ENCODE measurements at places on chromosomes 1 and 21.

- no peak for DNase-seq
Measured at GRCh38 chr1:157915859-157916258, 74.3 kb upstream of the CD5L start.

DNA sequence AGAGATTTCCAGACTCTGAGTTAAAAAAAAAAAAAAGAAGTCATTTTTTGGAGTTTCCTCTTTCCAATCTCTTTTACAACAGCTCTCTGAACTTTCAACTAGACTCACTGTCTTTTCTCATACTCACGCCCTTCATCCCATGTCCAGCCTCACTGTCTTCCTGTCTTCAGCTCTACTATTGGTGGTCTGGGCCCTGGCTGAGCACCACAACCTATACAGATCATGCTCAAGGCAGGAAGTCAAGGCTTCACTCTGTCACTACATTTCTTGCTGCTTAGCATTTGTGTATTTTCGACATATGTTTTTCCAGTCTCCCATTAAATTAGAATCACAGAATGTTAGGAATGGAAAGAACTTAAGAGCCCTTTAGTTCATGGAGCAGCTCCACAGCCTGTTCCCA lies 106.4 kb upstream of the PPP2R5A start:
- DNase-seq: no peak

DNA sequence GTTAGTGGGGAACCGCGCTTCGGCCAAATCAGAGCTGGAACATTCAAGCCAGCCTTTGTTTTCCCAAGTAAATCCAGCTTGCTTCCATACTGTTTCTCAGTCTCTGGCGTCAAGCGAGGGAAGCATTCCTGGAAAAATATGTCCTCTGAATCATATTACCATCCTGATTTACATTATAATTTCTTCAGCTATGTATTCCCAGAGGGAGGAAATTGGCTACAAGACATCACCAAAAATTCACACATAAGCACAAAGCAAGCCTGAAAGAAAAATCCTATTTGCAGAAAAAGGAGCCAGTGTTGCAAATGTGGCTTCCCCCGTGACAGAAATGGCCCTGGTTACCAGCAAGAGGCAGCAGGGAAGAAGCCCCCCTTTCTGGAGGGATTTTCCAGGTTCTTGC lies 233.3 kb downstream of the KCNJ6 start:
- no peak for DNase-seq

- no peak for DNase-seq
Measured at GRCh38 chr1:192801451-192801850, 7.4 kb upstream of the RGS2 start.

DNA sequence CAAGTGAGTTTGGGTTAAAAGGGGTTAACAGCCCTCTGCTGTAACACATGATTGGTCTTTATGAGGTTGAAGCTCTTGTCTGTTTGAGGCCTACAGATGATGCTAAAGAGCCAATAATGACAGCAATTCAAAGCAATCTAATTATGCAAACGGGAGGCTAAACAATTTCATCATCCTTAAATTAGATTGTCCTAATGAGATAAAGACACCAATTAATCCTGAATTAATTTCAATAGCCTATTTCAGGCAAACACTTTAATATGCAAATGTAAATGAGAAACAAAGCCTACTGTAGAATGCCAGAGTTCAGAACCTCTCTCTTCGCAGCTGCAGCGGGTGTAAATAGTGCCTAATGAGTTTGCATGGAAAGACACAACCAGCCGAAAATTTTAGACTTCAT lies 504.7 kb upstream of the PBX1 start:
- DNase-seq: no peak

DNA sequence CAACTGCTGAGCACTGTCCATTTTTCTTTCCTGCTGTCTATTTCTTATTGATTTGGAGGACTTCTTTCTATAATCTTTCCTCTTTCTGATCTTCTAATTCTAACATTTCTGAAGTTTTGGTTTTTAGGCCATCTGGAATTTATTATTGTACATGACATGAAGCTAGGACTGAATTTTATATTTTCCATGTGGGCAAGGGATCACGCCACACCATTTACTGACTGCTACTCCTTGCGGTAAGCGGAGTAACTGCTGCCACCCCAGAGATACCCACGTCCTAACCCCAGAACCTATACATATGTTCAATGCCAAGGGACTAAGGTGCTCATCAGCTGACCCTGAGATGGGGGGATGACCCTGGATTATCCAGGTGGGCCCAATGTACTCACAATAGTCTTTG lies 70.6 kb downstream of the NPHP4 start:
- no peak for DNase-seq

DNA sequence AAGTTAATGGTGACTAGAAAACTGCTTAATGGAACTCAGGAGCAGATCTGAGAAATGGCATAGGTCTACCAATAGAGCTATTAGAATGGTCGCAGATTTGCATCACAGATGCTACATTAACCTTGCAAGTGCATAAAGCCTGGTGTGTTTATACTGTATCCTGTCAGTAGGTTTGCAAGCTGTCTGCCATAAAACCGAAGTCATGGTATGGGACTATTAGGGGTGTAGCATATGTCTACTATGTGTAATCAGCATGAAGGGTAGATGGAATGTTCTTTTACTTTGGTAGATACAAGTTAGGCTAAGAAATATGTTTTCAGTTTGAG lies 574.2 kb upstream of the ADGRL2 start:
- DNase-seq: no peak

GRCh38 chr1:112461200-112461871 lies 47.4 kb upstream of the WNT2B start:
- DNase-seq: no peak

- no peak for DNase-seq
Measured at GRCh38 chr1:209354840-209355165, 228.7 kb upstream of the CAMK1G start.

DNA sequence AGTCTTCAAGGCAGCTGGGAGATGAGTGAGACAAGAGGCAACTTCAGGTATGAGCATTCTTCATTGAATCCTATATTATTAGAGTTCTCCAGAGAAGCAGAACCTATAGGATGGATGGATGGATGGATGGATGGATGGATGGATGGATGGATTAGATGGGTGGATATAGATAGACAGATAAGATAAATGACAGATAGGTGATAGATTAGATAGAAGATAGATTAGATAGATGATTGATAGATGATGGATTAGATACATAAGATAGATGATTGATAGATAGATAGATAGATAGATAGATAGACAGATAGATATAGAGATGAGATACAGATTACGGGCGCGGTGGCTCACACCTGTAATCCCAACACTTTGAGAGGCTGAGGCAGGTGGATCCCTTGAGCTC lies 43.2 kb upstream of the SPOCD1 start:
- DNase-seq: no peak

- DNase-seq: no peak
Measured at GRCh38 chr1:165117482-165117881, 239.0 kb downstream of the LMX1A start.

DNA sequence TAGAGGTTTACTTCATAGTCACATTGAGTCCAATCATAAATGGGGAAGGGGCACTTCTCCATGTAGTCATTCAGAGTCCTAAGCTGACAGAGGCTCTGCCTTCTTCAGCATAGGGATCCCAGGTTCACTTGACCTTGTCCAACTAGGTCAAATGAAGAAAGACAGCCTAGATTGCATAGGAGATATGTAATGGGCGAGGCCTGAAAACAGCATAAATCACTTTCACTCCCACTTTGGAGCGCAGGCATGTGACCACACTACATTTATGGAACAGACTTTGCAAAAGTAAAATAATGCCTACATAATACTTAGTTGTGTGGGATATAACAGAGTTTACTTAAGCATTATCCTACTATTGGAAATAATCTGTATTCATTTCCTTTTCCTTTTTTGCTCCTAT lies 51.7 kb downstream of the HOOK1 start:
- no peak for DNase-seq

- DNase-seq: no peak
Measured at GRCh38 chr1:100879422-100879821, 15.2 kb downstream of the EXTL2 start.

DNA sequence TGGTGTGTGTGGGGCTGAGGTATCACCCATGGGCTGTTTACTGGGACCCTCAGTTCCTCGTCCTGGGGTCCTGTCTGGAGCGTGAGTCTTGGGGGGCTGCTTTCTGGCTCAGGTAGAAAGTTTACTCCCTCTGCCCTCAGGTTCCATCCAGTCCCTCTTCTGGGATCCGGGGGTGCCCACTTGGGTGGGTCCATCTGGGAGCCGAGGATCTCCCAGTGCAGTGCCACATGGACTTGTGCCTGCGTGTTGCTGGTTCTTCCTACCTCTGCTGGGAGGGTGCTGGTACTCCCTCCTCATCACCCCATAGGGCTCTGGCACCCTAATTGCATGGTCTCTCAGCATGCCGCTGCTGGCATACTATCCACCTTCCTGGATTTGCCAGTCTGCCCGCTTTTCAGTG lies 14.0 kb downstream of the SNAP47 start:
- no peak for DNase-seq

DNA sequence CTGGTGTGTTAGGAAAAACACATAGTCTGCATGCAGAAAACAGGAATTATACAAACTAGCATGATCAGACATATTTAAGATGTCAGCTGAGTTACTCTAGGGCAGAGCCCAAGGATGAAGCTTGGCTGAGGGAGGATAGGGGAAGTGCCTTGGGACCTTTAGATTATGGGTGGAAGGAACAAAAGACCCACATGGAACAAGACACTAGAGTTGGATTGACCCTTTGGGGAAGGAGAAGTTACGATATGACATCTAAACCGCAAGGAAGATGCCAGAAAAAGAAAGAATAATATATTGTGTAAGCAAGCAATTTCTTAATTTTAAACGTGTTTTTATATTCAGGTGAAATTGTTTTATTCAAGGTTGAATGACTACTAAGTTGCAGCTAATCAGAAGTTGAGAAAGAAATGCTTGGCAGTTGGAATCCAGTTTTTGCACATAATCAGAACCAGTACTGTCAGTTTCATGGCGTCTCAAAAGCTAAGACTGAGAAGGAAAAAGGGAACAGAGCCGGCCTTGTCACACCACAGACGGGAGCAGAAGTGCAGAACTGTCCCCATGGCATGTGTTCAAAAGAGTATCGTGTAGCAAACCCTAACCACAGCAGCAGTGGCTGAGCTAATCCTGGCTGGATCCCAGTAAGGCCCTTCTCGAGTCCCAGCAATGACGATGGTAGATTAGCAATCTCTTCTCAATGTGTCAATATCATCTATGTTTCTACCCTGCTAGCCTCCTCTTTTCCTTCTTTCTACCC lies 31.2 kb upstream of the IFNAR2 start:
- no peak for DNase-seq

DNA sequence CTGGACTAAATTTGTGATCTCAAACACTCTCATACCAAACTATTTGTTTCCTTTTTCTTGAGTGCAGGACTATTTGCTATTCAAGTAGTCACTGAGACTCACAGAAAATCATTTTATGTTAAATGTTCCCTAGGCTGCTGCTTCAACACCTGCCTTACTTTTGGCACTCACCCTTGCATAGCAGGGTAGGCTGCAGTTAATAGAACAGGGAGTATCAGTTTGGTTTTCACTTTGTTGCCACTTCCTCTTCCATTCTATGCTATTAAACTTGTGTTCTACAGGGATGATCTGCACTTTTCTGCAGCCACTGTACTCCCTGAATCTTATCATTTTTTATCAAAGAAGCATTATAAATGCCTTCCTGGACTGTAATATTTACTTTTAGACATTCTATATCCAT lies 148.7 kb upstream of the PRMT6 start:
- no peak for DNase-seq

GRCh38 chr1:238187575-238187949 lies 296.8 kb upstream of the ZP4 start:
- DNase-seq: no peak

DNA sequence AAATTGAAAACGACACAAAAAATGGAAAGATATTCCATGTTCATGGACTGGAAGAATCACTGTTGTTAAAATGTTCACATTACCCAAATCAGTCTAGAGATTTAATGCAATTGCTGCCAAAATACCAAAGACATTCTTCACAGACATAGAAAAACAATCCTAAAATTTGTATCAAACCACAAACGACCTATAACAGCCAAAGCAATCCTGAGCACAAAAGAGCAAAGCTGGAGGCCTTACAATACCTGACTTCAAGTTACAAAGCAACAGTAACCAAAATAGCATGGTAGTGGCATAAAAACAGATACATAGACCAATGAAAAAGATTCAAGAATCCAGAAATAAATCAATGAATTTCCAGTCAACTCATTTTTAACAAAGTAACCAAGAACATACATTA lies 1077.3 kb downstream of the KCNT2 start:
- DNase-seq: no peak

GRCh38 chr1:31036749-31037500 lies 28.6 kb downstream of the PUM1 start:
- DNase-seq: no peak

DNA sequence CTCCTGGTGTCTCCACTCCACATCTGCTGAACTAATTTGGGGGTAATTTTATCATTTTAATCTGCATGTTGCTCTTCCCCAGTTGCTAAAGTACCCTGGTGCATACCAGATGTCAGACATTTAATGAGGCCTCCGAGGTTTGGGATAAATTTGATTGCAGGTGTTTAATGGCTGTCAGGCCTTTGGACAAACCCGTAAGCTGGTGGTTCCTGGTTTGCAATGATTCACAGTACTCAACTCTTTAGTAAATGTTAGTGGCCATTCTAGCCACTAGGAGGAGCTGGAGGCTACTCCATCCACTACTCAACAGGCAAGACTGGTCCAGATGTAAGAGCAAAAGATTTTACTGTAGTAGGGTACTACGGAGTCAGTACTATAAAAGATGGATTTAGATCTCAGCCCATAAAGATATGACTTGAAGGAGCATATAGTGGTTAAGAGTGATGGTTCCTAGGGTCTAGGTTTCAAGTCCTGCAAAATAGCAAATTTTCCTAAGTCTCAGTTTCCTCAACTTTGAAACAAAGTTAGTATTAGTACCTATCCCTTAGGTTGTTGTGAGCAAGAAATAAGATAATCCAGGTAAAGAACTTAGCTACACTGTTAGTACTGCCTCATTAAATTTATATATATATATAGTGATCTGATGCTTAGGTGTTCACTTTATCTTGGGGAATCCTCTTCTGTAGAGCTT lies 132.8 kb downstream of the SNX7 start:
- DNase-seq: peak; percentile 83

GRCh38 chr1:94095112-94095637 lies 25.8 kb downstream of the ABCA4 start:
- DNase-seq: no peak

DNA sequence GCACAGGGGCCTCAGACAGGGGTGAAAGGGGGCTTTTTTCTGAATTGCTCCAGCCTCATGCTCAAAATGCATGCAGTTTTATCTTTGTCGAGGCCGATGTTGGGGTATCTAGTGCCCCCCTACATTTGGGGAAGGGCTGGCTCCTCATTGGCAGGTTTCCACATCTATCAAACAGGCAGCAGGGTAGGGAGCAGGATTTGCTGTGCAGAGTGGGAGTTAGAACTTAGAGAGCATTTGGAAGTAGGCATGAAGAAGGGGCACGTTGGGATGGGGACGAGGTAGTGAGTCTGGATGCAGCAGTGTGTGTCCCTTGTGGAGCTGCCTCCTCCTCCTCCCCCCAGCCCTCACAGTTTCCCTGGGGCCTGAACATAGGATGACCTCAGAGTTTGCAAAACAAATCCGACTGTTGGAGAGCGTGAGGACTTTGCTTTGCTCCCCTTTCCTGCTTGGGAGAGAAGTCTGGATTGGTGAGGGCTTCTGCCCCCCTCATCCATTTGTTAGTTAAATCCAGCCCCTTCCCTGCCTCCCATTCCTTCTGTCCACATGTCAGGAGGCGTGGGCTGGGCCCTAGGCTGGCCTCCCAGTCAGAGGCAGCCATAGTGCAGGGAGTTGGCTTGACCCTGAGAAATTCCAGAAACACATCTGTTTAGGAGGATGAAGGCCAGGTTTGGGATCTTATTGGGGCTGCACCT lies 36.9 kb upstream of the GPR37L1 start:
- no peak for DNase-seq
